ENCODE measurements at places on chromosomes 1 and 21.

GRCh38 chr1:106584107-106584506, 472.4 kb upstream of the PRMT6 start:
- DNase-seq, result no peak

GRCh38 chr1:218518216-218518740, 173.1 kb downstream of the TGFB2 start:
- no peak for DNase-seq

DNA sequence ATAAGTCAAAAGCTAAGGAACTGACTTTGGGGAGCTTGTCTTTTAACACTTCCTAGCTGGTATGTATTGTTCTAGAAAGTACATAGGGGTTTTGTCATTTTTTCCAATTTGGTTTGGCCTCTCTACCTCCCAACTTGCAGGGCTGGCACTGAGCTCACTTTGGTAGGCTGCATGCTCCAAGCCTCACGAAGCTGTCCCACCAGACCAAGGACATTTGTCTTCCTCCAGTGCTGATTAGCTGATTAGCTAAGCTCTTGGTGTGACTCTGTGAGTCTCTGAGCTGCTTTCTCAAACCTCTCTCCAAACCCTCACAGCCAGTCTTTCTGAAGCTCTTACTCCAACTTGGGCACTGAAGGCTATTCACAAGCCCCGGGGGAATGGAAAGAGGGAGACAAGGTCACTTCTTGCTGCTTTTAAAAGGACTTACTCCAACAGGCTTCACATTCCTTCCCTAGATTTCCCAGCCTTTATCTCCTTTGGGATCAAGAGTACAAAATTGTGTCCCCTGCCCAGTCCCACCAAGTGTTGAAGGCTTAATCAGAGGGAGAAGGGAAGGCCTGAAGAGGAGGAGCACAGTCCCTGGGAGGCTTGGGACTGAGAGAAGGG, 893 bp upstream of the CFAP45 start:
- DNase-seq, result no peak

- no peak for DNase-seq
These were observed 2.7 kb downstream of the PRMT2 start for GRCh38 chr21:46637952-46638746.

- no peak for DNase-seq
These were observed 104.7 kb downstream of the ST6GALNAC3 start for GRCh38 chr1:76179219-76179698.

GRCh38 chr1:94259635-94260289, 22.4 kb upstream of the ARHGAP29 start:
- peak; percentile 84 for DNase-seq

DNA sequence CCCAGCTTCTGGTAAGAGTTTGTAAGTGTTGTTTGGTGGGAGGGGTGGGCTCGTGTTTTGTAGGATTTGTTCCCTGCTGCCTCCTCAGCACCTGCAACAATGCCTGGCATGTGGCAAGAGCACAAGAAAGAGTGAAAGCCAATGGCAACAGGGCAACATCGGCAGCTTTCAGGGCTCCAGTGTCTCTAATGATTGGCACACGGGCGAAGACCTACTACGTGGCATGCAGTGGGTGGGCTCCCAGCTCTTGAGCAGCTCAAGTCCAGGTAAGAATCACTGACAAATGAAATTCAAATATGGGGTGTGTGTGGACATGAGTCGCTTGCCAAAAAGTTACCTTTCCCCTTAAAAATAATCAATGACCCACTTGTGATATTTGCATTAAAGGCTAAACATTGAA, 23.9 kb upstream of the SLC1A7 start:
- no peak for DNase-seq

- no peak for DNase-seq
These were observed 141.7 kb downstream of the PHTF1 start for GRCh38 chr1:113617438-113618141.

DNA sequence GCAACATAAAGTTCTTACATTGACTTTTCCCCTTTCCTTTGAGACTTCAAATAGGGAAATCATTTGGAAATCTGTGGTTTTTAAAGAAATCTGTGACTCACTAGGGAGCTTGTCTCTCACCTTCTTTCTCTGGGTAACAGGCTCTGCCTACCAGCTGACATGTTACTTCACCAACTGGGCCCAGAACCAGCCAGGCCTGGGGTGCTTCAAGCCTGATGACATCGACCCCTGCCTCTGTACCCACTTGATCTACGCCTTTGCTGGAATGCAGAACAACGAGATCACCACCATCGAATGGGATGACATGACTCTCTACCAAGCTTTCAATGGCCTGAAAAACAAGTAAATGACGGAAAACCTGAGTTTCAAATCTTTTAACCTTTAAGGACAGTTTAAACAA, 9.2 kb upstream of the CHIA start:
- no peak for DNase-seq

DNA sequence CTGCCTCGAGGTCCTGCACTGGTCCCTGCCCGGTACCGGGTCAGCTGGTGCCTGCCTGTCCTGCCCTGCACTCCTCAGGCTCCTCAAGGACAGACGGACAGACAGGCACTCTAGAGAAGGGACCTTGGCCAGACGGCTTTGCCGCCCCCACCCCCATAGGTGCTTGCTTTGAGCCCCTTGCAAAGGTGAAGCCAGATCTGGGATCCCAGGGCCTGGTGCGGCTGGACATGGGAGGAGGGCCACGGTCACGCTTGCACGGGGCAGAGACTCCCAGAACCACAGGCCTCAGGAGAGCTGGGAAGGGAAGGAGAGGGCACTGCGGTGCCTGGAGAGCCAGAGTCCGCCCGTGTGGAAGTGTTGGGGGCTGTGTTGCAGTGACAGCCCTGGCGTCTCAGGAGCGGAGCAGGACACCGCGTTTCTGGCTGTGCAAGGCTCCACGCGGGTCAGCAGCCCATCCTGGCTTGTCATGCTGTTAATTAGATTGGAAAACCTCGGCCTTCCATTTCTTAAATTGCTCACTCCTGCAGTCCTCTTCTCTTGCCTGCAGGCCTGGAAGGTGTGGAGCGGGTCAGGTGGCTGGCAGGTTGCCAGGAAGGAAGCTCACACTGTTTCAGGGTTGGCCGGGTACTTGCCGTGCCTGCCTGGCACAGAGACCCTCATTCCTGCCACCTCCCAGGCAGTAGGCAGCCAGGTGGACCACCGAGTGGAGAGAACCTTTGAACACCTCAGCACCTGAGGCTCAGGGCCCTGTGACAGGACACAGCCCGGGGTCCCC, 16.3 kb downstream of the COL18A1 start:
- no peak for DNase-seq

DNA sequence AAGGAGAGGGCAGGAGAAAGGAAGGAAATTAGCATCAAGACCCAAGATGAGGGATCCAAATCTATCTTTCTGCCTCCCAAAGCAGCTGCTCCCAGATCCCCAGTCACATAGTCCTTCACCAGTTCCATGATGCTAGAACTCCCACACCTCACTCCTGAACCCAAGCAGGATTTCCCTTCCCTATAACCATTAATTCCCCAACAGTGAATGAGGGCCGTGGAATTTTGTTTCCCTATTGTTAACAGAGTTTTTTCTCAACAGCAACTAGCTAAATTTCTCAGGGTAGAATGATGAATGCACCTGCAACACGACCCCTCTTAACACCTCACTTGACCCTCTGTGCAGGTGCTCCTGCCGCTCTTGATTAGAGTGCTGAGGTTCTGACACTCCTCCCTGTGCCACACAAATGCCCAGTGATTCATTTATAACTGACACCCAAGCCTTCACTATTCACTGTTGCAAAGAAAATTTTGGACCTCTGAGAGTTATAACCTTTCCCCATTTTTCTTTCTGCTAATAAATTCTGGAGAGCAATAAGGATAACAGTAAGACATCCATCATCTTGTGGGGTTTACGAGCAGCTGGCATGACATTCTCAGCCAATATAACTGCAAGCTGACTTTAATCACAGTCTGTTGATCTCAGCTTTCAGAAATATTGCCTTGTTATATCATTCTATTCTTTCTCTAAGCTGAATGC, 25.4 kb upstream of the NPL start:
- DNase-seq, result no peak

DNA sequence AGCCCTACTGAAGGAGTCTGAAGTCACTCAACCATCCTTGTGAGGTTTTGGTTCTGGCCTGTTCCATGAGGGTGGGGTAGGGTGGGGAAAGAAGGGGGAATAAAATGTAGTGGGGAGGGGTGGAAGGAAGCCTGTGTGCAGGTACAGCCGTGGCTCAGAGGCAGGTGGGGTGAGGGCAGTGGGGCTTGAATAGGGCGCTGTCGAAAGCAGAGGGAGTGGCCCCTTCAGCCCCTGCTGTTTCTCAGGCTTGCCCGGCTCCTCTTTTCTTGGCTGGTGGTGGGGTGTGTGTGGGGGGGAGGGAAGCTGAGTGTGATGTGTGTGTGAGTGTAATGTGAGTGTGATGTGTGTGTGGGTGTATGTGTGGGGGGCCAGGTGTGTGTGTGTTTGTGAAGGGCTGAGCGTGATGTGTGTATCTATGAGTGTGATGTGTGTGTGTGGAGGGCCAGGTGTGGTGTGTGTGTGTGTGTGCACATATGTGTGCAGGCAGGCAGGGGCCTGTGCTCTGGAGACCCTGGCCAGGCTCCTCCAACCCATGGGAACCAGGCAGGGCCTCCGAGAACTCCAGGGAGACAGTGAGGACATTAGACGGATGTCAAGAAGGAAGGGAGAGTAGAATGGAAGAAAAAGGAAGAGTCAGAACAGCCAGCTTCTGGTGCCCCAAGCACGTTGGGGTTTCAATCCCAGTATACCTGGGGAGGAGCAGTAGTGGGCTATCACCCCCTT, 9.0 kb downstream of the SOX13 start:
- no peak for DNase-seq

- DNase-seq, result no peak
These were observed 28.1 kb downstream of the TMEM50B start for GRCh38 chr21:33451634-33452071.

DNA sequence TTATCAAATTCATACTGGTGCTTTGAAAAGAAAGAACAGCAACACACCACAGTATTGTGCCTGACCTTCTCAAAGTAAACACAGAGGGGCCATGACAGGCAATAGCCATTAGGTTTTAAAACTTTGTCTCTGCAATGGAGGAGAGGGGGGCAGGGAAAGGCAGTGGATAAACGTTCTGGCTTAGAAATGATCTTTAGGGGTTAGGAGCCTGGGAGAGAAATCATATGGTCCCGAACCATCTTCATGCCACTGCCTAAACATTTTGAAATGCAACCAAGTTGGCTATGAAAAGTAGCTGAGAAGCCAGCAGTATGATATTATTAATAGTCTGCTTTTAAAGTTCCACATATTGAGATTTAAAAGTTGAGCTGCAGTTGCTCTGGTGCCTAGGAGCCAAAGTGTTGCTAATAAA, 39.8 kb downstream of the PLPP3 start:
- DNase-seq, result no peak

- no peak for DNase-seq
These were observed 1.9 kb downstream of the TFF1 start for GRCh38 chr21:42364304-42364865.

DNA sequence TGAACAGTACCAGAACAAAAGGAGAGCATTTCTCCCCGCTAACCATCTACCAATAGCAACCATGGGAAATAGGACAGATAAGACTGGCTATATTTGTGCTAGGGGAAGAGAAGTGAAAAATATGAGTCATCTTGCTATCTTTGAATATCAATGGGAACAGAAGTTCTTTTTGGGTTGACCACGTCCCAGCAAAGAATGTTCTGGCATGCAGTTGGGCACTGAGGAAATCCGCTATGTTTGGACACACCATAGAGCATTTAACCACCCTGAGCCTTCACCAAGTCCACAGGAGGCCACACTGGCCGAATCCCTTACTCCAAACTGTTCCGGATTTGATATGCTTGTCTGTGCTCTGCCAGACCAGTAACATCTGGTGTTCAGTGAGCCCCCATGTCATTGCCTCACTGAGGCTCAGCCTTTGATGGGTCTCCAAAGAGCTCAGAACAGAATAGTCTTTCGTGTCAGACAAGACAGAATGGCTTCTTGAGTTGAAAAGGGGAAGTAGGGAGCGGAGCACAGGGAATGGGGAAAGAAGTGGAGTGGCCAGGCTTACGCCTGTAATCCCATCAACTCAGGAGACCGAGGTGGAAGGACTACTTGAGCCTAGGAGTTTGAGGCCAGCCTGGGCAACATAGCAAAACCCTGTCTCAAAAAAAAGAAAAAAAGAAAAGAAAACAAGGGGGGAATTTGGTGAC, 81.4 kb downstream of the SMYD2 start:
- peak; percentile 57 for DNase-seq

GRCh38 chr1:159300146-159300545, 2.0 kb upstream of the FCER1A start:
- DNase-seq, result no peak

- DNase-seq, result peak; percentile 78
These were observed 234.7 kb downstream of the TOMM20 start for GRCh38 chr1:234893725-234894630.

GRCh38 chr1:90723590-90724108, 6.5 kb upstream of the BARHL2 start:
- DNase-seq, result no peak

DNA sequence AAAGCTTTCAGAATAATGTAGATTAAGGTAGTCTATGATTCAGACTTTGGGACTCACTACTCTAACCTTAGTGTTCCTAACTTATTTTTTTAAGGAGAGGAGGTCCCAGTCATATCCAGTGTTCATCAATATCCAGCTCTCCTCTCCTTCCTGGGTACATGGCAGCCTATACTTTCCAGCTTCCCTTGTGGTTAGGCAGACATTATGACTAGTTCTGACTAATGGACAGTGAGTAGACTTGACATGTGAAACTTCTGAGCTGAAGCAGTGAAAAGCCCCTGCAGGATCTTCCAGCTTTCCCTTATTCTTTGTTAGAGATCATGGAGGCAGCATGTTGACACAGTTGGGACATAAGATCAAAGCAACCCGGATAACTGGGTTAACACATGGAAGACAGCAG, 144.2 kb downstream of the PTPRU start:
- no peak for DNase-seq

DNA sequence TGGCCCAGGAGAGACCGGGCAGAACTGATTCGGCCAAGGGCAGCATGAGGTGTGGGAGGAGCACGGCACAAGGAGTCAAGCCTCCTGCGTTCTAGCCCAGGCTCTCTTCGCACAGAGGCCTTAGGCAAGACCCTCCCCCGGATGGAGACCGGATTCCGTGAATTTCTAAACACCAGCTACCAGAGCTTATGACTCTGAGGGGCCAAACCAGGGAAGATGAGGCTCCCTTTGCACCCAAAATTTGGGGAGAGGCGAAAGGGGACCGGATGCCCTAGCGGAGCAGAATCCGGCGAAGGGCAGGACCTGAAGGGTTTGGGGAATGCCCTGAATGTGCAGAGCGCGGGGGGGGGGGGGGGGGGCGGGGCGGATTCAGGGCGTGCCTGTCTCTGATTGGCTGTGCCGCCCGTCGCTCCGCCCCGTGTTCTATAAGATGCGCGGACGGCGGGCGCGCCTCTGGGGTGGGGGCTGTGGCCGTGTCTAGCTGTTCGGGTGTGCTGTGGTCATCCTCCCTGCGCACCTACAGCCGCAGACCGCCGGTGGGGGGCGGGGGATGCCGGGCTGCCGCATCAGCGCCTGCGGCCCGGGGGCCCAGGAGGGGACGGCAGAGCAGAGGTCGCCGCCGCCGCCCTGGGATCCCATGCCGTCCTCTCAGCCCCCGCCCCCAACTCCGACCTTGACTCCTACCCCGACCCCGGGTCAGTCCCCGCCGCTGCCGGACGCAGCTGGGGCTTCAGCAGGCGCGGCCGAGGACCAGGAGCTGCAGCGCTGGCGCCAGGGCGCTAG, at the start of gene TRNP1:
Gene TRNP1, plus strand, starts transcription at position 456 of the 783 bp plus-strand sequence. Its CDS starts 95 bp downstream, at position 551.
- peak; percentile 52 for DNase-seq

Measured in brain microvascular endothelial cell (primary cell).